Hindlimb muscle (tissue), 1 donor: ENCODE measurements at places on chromosomes 12 and 14. TPM values are rescaled to one million over a fixed set of nuclear protein-coding genes. Genes with fewer than 3 reads are reported as not detected.

The ABCD2 gene
- polyA plus RNA-seq: 0.66 TPM

The RIPK3 gene
- 2.1 TPM for polyA plus RNA-seq

The SALL2 gene
- polyA plus RNA-seq: 11.9 TPM

The HAL gene
- polyA plus RNA-seq: 0.81 TPM

The P2RX2 gene
- polyA plus RNA-seq: not detected

The FOXA1 gene
- 0.27 TPM for polyA plus RNA-seq

The RASAL1 gene
- 0.08 TPM for polyA plus RNA-seq

The AGAP2 gene
- 8.6 TPM for polyA plus RNA-seq

The PLCZ1 gene
- polyA plus RNA-seq: not detected

The TRPV4 gene
- 0.99 TPM for polyA plus RNA-seq

The IGF1 gene
- 21.8 TPM for polyA plus RNA-seq

The MON2 gene
- 37.7 TPM for polyA plus RNA-seq

The FAR2 gene
- 8.6 TPM for polyA plus RNA-seq

The KRT77 gene
- 0.32 TPM for polyA plus RNA-seq

The CEBPE gene
- polyA plus RNA-seq: not detected

The CELA1 gene
- not detected for polyA plus RNA-seq

The PEX5 gene
- polyA plus RNA-seq: 38.2 TPM

The PTPRB gene
- 15.9 TPM for polyA plus RNA-seq

The SMCO3 gene
- 0.15 TPM for polyA plus RNA-seq

The GNG2 gene
- 39.0 TPM for polyA plus RNA-seq

The CLEC4A gene
- polyA plus RNA-seq: 2.7 TPM

The IPO8 gene
- 25.8 TPM for polyA plus RNA-seq

The CACNA1C gene
- polyA plus RNA-seq: 3.4 TPM

The FGF6 gene
- polyA plus RNA-seq: 28.9 TPM

The WNK1 gene
- polyA plus RNA-seq: 61.4 TPM

The OTX2 gene
- not detected for polyA plus RNA-seq

The GSC gene
- polyA plus RNA-seq: 0.88 TPM

The OAS1 gene
- polyA plus RNA-seq: 5.2 TPM

The CLEC6A gene
- polyA plus RNA-seq: not detected

The PXN gene
- polyA plus RNA-seq: 233 TPM

The RPGRIP1 gene
- 1.2 TPM for polyA plus RNA-seq

The TMEM121 gene
- polyA plus RNA-seq: 2.9 TPM

The KRT78 gene
- polyA plus RNA-seq: not detected

The GSG1 gene
- polyA plus RNA-seq: 19.1 TPM

The CPNE8 gene
- 7.2 TPM for polyA plus RNA-seq

The PLA2G1B gene
- not detected for polyA plus RNA-seq

The ZNF641 gene
- 14.8 TPM for polyA plus RNA-seq

The RDH16 gene
- polyA plus RNA-seq: 0.57 TPM

The SDSL gene
- 2.3 TPM for polyA plus RNA-seq
